ENCODE measurements at places on chromosomes 3 and 15. TPM values are rescaled to one million over a fixed set of nuclear protein-coding genes. Genes with fewer than 3 reads are reported as not detected.

DNA sequence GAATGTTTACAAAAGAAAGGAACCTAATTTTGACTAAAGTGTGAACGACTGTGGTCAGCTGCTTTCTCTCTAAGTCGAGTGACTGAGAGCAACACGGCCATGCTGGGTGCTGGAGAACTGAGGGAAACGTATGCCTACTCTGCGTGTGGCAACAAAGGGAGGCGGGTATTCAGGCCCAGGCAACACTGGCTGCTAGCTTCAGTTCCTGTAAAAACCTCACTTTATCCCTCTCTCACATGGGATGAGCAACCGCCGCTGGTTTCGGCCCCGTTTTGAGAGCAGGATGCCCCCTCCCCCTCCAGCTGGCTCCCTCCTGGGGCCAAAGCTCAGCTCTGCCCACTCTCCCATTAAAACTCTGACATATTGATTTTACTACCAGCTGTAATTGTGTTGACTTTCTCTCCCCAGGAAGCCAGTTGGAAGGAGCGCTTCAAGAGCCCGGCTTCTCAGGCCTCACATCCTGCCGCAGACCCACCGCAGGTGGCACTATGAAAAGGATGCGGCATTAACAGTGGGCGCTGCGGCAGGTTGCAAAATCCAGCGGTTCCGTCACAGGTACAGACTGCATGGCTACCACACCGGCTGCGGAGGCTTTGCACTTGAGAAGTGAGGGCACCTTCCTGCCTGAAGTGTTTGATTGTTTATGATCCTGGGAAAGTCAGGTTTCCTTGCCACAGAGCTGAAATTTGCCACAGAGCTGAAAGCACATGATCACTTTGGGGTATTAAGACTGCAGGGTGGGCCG, 12.7 kb downstream of the PLXND1 start:
- peak overlapping the region; percentile 75 for H3K27ac ChIP-seq
- peaks cover 10% of the 10 kb centered on the region for H3K27me3 ChIP-seq
- DNase-seq = peak; percentile 86
- peak overlapping the region; percentile 45 for H3K4me3 ChIP-seq
- peaks cover 20% of the 10 kb centered on the region for H3K4me1 ChIP-seq
- H3K36me3 ChIP-seq = no peaks in the 10 kb centered on the region

DNA sequence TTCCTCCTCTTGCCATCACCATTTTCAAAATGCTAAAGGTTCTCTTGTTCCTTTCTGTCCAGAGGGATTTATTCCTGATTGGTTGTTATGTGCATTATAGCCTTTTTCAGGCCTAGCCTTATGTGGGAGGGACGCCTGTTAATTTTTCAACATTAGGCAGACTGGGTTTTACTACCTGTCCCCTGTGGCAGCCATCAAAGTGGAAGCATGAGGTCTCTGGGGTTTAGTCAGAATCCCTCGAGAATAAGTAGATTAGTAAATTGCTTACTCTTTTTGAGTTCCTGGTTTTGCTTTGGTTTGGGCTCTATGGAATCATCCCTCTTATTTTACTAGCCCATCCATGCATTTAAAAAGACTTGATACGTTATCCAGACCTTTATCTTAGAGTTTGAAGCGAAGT, 32.4 kb downstream of the PAK2 start:
- H3K27ac ChIP-seq = no peak overlapping the region
- H3K36me3 ChIP-seq = peaks cover 22% of the 10 kb centered on the region
- no peak for DNase-seq
- peaks cover 62% of the 10 kb centered on the region for H3K4me1 ChIP-seq
- H3K27me3 ChIP-seq = no peaks in the 10 kb centered on the region

DNA sequence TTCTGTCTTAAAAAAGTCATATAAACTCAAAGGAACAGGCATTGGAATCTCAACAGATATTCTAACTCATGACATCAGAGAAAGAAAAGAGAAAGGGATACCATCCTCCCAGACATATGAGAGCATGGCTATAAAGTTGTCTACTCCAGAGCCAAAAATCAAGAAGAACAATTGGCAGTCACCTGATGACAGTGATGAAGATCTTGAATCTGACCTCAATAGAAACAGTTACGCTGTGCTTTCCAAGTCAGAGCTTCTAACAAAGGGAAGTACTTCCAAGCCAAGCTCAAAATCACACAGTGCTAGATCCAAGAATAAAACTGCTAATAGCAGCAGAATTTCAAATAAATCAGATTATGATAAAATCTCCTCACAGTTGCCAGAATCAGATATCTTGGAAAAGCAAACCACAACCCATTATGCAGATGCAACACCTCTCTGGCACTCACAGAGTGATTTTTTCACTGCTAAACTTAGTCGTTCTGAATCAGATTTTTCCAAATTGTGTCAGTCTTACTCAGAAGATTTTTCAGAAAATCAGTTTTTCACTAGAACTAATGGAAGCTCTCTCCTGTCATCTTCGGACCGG, 35.9 kb downstream of the UNC13C start:
- H3K27ac ChIP-seq = no peak overlapping the region
- no peaks in the 10 kb centered on the region for H3K4me1 ChIP-seq
- H3K27me3 ChIP-seq = peaks cover 3% of the 10 kb centered on the region
- no peaks in the 10 kb centered on the region for H3K36me3 ChIP-seq

- no peak overlapping the region for H3K27ac ChIP-seq
- H3K36me3 ChIP-seq = peaks cover 14% of the 10 kb centered on the region
- no peak for DNase-seq
- H3K4me1 ChIP-seq = peaks cover 6% of the 10 kb centered on the region
- H3K4me3 ChIP-seq = no peak overlapping the region
Measured at GRCh38 chr3:15660055-15660935, 58.8 kb downstream of the BTD start.

The MORF4L1 gene
- total RNA-seq = 247 TPM

The ADAMTS9 gene
- total RNA-seq = not detected
